ENCODE measurements at places on chromosomes 6 and 20.

GRCh38 chr20:13041574-13042457 lies 33.0 kb downstream of the SPTLC3 start:
- DNase-seq, result no peak

GRCh38 chr6:11536795-11537194 lies 754 bp upstream of the TMEM170B start:
- DNase-seq, result no peak

DNA sequence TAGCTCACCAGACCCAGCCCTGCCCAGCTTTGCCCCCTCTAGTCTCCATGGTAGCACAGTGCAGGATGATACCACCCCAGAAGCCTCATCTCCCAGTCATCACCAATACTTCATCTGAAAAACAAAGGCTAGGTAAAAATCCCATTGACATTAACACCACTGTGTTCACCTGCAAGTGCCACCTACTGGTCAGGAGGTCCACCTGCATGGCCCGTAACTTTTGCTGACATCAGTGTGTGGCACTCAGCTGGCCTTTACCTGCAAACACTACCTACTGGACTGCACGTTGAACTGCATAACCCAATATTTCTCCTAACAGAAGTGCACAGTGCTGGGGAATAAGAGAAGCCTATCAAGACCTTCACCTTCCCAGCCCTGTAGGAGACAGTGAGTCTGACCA lies 234.7 kb upstream of the ADGRB3 start:
- DNase-seq, result no peak

DNA sequence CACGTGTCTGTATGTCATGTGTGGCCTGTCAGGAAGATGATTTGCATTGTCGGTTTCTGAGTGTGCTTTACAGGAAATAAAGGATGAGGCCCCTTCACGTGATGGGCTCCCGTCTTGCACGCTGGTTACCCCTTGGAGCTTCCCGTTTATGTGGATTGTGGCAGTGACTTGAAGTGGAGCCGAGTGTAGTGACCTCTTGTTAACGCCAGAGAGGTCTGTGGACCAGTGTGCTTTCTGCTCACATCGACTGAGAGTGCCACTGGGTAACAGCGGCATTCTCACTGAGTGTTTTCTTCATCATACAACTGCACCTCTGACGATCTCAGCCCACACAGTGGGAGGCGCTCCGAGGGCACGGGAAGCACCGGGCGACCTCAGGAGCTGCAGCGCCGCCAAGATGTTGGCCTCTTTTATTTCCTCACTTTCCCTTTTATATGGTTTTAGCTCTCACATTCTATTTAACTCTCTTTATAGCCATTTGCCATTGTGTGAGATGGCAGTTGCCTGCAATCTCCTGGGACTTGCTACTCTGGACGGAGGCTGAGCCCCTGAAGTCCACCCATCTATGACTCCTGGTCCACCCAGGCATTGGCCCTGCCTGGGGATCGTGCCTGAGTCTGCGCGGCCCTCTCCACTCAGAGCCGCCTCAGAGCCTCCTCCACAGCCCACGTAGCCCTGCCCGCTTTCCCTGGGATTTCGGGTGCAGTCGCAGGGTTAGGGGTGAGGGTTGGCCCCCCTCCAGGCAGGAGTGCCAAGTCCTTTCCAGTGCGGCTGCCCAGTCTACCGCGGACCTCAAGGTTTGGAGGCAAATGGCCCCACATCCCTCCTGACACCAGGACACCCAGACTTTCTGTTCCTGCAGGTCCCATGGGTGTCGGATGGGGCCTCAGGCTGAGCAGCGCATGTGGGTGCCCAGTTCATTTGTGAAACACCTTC lies 238.9 kb downstream of the ERMARD start:
- no peak for DNase-seq

DNA sequence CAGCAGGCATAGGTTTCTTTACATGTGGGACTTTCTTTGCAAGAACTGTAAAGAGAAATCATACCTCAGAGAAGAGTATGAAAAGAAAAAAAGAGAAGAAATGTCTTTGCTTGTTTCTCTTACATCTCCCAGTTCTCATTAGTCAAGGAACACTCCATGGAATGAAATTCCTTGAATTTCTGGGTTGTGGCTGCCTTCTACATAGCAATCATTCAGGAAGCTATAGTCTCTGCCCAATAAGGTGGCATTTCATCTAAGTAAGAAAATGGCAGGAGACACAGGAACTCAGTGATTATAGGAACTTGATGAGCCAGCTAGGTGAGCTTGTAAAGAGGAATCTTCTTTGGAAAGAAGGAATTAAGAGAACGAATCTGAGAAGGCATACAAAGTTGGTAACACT lies 197.0 kb upstream of the FKBP1C start:
- DNase-seq, result no peak

- DNase-seq, result no peak
Observed at GRCh38 chr6:87982134-87982533, 65.5 kb upstream of the SPACA1 start.

GRCh38 chr6:79157961-79158644 lies 76.4 kb downstream of the HMGN3 start:
- no peak for DNase-seq

DNA sequence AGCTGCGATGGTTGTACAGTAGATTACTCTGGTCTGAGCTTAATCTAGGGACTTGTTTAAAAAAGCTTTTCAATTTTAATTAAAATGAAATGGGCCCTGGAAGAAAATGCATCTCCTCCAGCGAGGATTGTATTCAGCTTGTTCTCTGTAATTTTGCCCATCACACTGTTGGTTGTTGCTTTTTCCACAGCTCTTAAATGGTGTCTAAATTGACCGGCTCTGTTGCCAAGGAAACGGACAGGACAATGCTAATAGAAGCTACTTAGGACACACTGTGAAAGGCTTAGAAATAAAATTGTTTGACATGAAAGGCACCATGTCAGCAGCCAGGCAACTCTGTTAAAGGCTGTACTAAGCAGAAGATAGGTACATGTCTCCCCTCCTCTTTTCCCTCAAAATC lies 116.7 kb upstream of the NRSN1 start:
- no peak for DNase-seq

DNA sequence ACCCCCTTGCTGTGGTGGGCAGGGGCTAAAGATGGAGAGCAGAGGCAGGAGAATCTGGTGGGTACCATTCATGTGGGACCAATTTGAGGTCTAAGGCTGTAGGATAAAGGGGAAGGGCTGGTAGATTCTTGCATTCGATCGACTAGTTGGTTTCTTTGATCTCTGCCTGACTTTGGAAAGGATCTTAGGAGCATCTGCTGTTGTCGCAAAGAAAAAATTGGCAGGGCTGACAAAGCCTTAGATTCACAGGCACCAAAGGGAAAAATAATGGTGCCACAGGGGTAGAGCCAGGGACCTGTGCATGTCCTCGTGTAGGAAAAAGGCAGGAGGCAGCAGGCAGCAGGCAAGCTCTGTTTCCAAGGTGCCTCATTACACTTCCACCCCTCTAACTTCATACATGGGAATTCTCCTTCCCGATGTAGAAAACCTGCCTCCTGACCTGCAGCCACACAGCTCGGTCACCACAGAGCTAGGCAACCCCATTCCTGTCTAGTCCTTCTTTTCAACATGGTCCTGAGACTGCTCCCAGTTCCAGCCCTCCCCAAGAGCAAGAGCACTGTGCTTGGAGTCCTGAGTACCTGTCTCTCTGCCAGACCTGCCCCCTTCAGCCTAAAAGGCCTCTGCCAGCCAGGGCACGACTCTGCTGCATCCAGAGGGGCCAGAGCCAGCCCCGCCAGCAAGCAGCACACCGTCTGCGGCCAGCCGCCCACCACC lies 71.9 kb downstream of the FGD2 start:
- DNase-seq, result no peak

DNA sequence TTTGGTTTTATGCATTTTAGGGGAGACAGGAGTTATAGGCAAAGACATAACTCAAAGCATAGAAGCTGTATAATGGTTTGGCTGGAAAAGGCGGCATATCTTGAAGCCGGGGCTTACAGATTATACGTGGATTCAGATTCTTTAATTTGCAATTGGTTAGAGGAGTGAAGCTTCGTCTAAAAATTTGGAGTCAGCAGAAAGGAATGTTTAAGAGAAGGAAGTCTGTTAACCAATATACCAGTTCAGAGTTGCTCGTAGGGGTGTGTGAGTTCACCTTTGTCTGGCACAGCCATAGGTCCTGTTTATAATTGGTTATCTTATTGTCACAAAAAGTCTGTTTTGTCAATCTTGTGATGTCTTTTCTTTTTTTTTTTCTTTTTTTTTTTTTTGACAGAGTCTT lies 8.9 kb downstream of the ARHGAP40 start:
- DNase-seq, result no peak

DNA sequence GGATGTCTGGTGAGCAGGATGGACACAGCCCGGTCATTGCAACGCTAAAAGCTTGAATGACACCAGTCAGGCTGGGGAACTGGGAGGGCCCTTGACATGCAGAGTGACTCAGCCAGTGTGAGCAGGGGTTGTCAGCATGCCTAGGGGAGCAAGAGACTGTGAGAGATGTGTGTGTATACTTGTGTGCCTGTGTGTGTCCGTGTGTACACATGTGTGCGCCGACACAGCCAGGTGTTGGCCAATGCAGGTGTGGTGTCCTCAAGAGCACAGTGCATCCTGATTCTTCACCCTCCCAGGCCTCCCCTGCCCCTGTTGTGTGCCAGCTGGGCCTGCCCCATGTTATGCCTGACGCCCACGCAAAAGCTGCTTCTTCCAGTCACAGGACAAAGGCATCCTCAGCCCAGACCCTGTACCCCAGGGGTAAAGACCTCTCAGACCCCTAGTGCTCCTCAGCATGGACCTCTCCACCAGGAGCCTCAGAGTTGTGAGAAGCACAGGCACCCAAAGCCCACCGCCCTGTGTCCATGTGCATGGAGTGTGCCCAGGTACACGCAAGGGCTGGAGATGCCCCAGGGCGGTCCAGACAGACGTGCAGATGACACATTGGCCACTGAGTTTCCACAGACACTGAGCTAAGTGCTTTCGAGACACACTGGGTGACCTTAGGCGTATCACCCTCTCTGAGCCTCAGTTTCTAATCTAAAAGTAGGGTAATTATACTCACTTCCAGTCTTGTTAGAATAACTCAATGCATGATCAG lies 16.6 kb downstream of the NRSN2 start:
- DNase-seq, result no peak

GRCh38 chr6:38593409-38593808 lies 46.3 kb downstream of the BTBD9 start:
- DNase-seq, result no peak

- DNase-seq, result no peak
Observed at GRCh38 chr6:135229996-135230395, 48.9 kb downstream of the MYB start.

DNA sequence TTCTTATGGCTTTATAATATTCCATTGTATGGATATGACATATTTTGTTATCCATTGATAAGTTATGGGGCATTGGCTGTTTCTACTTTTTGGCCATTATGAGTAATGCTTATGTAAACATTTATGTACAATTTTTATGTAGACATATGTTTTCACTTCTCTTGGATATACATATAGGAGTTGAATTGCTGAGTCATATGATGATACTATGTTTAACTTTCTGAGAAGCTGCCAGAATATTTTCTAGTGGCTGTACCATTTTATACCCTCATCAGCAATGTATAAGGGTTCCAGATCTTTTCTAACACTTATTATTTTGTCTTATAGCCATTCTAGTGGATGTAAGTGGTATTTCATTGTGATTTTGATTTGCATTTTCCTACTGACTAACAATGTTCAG lies 23.1 kb downstream of the OTOR start:
- no peak for DNase-seq

DNA sequence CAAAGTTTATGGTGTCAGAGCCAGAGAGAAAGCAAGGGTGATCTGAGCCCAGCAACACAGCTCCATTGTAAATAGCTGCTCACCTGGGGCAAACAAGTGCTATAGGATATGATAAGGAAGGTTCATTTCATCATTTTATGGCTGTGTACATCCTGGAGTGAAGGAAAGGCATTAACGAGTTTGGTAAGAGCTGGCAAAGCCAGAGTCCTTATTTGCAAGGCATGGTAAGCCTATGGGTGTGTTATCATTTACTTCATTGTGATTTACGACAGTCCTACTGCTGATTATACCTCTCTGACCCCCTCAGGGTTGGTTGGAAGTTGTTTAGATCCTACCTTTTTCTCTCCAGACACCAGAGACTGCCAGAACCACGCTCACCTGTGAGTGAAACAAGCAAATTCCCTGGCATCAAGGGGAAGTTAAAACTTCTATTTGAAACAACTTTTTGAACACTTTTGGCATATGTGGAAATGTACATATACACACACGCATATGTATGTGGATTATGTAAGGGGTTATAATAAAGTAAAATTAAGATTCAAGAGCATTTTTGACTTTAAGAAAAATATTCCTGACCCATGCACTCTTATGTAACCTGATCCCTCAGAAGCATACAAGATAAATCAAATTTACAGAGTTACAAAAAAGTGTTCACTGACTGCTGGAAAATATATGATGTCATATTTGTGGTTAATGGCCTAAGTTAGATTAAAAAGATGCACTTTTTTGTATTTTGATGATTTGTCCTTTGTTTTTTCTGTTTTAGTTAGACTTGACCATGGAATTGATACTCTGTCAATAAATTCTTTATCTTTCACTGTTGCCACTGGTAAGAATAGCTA lies 40.4 kb upstream of the EDN1 start:
- no peak for DNase-seq

- DNase-seq, result no peak
Observed at GRCh38 chr20:64069614-64070243, 6.7 kb downstream of the TCEA2 start.

DNA sequence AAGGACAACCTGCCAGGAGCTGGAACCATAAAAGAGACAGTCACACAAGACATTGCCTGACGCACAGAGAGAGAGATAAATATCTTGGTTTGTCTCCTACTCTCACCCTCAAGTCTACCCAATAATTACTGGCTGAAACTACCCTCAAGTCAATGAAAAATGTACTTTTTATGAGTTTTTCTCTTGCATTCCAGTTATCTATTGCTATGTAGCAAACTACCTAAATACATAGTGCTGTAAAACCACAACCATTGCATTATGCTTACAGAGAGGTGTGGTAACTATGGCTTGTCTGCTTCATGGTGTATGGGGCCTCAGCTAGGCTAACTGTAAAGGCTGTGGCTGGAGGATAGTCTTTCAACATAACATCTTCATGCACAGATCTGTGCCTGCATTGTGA lies 247.8 kb downstream of the HAO1 start:
- DNase-seq, result no peak

GRCh38 chr6:37085198-37085597 lies 79.7 kb downstream of the FGD2 start:
- DNase-seq, result no peak

DNA sequence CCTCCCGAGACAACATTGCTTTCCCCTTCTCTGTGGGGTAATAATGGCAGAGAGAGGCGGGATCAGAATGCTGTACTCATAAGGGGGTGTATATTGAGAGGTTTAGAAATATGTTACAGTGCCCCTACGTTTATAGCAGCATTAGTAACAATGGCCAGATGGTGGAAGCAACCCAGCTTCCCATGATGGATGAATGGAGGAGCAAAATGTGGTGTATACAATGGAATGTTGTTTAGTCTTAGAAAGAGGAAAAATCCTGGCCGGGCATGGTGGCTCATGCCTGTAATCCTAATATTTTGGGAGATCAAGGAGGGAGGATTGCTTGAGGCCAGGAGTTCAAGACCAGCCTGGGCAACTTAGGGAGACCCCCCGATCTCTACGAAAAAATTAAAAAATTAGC lies 12.9 kb downstream of the BANF2 start:
- no peak for DNase-seq
